ENCODE measurements at places on chromosomes 5 and 9. TPM values are rescaled to one million over a fixed set of nuclear protein-coding genes. Genes with fewer than 3 reads are reported as not detected.

The ABITRAM gene
- polyA plus RNA-seq, result 35.6 TPM

The QRFP gene
- polyA plus RNA-seq, result 0.58 TPM

The PCDHB13 gene
- 6.9 TPM for polyA plus RNA-seq

The MARCHF11 gene
- 3.6 TPM for polyA plus RNA-seq

The SPINK4 gene
- not detected for polyA plus RNA-seq

The PCDHGB5 gene
- 12.0 TPM for polyA plus RNA-seq

The DIPK1B gene
- 34.3 TPM for polyA plus RNA-seq
